HTR-8/SVneo (cell line): ENCODE measurements at places on chromosomes 2 and 18.

DNA sequence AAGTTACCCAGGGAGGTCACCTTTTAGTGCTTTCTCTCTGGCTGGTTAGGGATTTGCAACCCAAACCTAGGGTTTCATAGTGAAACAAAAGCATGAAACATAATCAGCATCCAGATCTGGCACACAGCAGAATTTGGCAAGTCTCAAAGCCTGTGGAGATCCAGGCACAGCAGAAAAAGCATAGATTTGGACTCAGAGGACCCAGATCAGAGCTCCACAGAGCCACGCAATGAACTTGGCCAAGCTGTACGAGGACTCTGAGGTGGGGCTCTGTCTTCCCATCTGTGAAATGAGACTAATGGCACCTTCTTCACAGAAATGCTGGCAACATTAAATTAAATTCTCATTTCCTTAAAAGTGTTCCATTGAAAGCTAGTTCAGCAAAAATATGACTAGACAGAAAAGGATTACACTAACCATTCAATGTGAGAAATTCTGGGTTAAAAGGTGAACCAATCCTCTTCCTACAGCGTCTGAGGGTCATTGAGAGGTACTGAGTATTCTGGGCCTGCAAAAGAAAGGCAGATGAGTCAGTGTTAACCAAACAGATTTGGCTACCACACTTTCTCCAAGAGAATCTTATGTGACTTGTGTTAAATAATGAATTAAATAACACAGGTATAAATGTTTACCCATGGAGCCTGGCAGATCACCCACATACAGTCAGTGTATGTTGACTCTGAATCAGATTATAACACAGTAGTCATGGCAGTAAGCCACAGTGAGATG, 266.3 kb downstream of the MREG start:
- no peak for DNase-seq

DNA sequence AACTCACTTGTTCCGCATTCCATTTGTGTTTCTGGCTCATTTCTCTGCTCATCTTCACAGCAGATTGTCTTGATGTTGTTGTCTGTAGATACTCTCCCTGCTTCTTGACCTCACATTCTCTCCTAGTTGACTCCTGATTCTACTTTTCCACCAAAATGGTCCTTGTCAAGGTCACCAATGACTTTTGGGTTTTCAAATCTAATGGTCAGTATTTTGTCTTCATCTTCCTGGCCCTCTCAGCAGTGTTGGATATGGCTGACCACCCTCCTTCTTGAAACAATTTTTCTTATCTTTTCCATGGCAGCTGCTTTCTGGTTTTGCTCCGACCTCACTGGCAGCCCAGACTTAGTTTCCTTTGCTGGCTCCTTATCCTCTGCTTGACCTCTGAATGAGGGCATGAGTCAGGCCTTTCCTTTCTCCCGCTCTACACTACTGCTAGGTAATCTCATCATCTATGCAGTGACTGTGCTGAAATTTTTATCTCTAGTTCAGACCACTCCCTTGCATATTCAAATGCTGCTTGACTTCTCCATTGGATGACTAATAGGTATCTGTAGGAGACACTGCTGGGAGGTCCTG, 386.6 kb upstream of the SPRED2 start:
- no peak for DNase-seq

DNA sequence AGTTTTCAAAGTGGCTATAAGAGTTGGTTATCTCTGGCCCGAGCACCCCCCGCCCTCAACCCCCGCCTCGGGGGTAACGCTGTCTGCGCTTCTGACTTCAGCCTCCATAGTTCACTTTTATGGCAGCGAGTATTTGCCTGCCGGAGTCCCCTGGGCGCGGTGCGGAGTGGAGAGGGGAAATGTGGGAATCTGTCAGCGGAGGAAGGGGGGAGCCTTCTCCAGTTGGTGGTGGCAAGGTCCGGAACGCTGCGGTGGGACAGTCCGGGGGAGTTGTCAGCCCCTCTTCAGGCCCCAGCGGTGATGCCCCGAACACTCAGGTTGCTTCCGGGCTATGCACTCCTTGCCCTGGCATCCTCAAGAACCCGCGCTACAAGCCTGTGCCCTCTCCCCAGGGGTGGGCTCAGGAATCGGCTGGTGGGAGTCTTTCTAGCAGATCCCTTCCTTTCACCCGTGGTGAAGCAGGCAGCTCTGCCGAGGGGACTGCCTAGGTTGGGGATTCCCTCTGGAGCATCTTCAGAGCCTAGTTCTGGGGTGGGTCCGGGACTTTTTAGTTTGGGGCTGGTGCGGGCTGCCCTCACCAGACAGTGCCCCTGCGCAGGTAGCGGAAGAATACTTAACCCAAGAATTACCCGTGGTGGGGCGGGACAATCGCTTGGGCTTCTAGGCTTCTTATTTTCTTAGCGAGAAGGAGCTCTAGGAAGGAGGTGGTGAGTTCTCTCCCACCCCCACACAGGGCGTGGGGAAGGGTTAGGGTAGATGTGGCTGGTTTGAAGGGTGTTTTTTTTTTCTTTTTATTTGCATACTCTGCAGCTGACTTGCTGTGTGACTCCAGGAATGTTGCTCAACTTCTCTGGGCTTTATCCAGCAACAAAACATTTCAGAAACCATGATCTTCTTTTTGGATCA, 1.6 kb downstream of the ATOH8 start:
- no peak for DNase-seq

DNA sequence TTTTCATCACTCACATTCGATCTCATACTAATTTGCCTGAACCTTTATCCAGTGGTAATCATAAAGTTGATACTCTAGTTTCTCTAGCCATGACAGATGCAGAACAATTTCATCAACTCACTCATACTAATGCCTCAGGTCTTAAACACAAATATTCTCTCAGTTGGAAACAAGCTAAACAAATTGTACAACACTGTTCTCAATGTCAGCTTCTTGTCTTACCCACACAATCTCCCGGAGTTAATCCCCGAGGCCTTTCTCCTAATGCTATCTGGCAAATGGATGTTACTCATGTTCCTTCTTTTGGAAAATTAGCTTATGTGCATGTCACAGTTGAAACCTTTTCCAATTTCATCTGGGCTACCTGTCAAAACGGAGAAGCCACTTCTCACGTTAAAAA, 11.5 kb upstream of the CNOT11 start:
- no peak for DNase-seq

GRCh38 chr2:58137856-58138255, 91.2 kb downstream of the VRK2 start:
- no peak for DNase-seq

DNA sequence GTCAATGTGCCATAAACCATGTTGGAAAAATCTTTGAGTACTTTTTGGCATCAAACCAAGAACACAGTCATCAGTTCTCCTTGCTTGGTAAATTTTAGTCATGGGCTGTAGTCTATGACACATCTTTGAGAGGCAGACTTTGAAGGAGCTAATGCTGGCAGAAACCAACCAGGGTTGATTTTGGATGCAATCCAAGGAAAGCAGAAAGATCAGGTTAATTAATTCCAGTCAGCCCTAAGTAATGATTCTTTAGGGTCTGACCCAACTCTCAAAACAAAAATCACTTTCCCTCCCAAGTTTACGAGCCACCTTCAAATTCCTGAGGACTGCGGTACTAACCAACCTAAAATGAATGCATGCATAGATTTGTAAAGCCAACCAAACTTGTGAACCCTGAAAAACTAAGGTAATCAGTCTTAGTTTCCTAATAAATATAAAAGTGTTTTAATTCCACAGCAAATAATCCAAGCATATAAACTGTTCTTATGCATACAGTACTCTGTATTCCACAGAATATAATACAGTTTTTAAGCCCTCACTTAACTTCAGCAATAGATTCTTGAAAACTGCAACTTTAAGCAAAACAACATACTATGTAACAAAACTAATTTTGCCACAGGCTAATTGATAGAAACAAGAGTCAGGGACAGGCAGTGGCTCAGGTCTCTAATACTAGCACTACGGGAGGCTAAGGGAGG, 22.0 kb downstream of the AP1S3 start:
- DNase-seq, result peak; percentile 51

DNA sequence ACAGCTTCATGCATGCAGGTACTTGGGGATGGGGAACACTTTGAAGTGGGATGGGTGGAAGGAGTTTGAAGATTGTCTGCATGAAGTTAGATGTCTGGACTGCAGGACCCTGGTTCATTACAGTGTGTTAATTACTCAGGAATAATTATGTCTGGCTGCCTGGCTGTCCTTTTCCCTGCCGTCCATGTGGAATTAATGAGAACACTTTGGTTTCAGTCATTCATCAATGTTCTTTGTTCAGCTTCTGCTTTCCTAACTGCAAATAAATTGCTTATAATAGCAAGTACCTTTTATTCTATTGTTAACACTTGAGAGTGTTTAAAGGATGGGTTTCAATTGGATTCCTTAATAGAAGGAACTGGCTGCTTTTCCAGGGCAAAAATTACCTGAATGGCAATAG, 35.8 kb downstream of the MTCL1 start:
- no peak for DNase-seq

- DNase-seq, result no peak
These were observed 30.5 kb downstream of the PREPL start for GRCh38 chr2:44330801-44331200.

- no peak for DNase-seq
These were observed 1.4 kb upstream of the UBXN4 start for GRCh38 chr2:135740206-135740605.

GRCh38 chr18:79476918-79477571, 81.3 kb downstream of the NFATC1 start:
- DNase-seq, result no peak

- DNase-seq, result no peak
These were observed 833.1 kb upstream of the CRIM1 start for GRCh38 chr2:35522450-35522849.

GRCh38 chr2:42961385-42961811, 169.0 kb upstream of the HAAO start:
- no peak for DNase-seq

DNA sequence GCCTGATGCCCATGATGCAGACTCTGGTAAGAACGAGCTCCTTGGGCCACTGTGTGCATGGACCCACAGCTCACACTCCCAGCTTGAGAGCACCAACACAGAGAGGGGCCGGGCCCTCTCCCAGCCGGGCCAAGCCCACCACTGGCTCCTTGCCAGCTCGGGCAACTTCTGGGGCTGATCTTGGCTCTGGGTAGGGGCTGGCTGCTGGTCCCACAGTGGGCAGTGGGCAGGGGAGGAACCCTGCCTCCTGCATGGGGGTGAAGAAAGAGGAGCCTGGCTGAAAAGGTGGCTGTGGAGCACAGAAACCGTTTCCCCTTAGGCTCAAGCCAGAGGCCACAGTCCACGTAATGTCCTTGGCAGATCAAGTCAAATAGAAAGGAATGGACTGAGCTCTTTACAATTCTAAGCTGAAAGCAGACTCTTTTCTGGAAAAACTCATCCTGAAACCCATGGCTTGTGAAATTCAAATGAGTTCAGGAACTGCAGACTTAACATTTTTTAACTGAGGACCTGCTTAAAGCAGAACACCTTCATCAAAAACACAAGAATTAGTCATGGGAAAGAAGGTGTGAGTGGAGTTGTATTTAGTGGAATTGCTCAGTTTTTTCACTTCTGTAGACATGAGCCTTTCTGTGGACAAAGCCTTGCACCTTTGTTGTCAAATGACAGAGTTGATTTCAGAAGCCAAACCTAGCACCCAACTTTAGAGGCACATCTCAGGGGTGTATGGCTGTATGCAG, 104.9 kb downstream of the STPG4 start:
- no peak for DNase-seq
